ENCODE measurements at places on chromosomes 6 and 20. TPM values are rescaled to one million over a fixed set of nuclear protein-coding genes. Genes with fewer than 3 reads are reported as not detected.

DEFB124 gene
- total RNA-seq, result not detected

B3GAT2 gene
- total RNA-seq, result not detected

IL20RA gene
- not detected for total RNA-seq

POPDC3 gene
- not detected for total RNA-seq

CFAP206 gene
- not detected for total RNA-seq
